Right ventricle myocardium superior (tissue), 1 donor: ENCODE measurements at places on chromosomes 3 and 15.
A peak's percentile ranks its signal among the peaks of the same experiment; 100 is the strongest.

DNA sequence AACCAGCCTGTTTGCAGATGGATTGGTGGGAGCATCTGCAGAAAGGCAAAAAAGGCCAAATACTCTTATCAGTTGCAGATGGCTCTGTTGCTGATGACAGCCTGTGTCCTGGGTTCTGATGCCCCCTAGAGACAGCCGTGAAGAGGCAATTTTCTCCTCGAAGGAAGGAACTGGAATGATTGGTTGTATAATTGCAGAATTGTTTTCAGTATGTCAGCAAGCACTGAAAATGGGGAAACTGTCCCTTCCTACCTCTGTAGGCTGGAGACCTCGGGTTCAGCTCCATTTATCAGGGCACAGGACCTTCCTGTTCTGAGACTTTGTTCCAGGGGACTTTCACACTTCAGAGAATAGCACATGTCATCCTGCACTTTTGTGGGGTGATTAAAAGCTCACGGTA lies 103.0 kb downstream of the PGPEP1L start:
- no peak for DNase-seq

DNA sequence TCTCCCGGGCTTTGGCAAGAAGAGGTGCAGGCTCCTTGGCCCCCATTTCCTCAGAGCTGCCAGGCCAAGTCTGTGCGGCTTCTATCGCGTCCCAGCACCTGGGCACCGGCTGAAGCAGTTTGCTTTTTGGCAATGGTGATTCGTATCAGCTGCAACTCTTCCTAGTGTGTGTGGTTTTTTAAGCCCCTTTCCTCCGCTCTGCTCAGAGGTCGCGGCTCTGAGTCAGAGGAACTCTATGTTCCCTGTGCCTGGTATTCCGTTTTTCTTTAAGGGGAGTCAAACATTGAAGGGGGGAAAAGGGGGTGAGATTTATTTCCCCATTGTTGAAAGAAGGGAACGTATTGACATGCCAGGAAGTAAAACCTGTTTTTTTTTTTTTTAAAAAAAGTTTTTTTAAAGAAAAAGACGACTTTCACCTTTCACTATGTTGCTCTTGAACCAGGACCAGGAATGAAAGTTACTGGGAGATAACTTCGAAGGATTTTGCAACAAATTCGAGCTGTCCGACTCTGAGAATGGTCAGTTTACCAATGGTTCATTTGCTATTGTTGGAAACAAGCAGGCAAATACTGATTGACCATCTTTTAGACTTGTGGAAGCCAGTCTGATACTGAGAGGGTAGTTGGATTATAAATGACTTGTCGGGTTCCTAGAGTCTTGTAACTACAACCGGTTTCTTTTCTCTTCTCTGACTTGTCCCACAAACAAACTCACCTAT lies 1.1 kb downstream of the ARMC8 start:
- DNase-seq = no peak

DNA sequence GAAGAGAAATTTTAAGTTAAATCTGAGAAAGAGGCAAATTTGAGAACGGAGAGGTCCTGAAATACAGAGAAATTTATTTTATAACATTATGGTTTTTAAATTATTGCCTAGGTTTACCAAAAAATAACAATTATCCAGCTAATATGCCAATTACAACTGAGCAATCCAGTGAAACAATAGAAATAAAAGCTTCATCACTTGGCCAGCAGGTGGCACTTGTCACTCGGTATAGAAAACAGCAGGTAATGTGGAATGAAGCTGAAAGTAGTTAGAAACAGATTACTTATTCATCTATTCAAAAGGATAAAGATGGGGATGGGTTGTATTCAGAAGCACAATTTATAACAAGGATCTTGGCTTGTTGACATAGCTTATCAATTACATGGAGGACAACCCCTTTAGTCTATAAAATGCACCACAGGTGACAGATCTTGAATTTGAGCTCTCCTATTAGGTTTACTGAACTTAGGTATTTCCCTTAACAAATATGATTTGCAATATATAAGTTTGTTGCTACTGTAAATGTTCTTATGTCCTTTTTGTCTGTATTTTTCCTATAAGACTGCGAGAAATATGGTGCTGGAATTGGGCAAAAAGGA lies 70.1 kb upstream of the GUCA1C start:
- no peak for DNase-seq

GRCh38 chr3:157858821-157859220 lies 247.4 kb downstream of the SHOX2 start:
- no peak for DNase-seq

GRCh38 chr15:60895986-60896385 lies 333.1 kb downstream of the RORA start:
- no peak for DNase-seq

DNA sequence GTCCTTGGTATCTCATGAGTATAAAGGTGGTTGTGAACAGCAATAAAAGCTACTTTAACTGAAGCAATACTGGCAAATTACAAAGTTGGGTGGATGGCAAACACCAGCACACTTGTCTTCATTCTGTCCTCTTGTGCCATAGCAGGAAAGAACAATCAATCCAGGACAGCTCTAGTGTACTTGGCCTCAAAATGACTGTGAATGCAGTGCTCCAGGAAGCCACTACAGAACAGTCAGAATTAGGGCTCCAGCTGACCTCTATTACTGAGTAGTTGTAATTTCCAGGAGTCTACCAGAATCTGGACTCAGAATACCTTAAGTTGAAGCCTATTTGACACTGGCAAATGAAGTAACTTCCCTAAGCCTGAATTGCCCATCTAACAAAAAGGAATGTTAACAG lies 339.0 kb upstream of the WNT5A start:
- DNase-seq = no peak

- no peak for DNase-seq
Observed at GRCh38 chr3:117963858-117964257, 1070.8 kb downstream of the IGSF11 start.

DNA sequence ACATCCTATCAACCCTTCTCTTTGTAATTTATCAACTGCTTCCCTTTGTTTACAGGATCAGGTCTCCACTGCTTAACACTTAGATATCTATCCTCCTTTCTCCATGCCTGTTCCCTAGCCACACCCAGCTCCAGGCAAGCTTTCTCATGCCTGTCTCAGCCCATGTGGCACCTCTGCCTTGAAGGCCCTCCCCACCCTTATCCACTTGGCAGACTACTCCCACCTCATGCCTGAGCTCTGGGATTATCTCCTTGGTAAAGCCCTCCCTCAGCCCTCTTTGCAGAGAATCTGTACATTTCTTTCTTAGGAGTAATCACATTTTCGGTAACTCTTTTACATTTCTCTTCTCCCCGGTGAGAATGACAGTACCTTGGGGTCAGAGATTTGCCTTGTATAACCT lies 96.0 kb downstream of the ATP1B3 start:
- no peak for DNase-seq

- DNase-seq = peak; percentile 95
Observed at GRCh38 chr15:40104865-40105516, 3.7 kb downstream of the BMF start.

DNA sequence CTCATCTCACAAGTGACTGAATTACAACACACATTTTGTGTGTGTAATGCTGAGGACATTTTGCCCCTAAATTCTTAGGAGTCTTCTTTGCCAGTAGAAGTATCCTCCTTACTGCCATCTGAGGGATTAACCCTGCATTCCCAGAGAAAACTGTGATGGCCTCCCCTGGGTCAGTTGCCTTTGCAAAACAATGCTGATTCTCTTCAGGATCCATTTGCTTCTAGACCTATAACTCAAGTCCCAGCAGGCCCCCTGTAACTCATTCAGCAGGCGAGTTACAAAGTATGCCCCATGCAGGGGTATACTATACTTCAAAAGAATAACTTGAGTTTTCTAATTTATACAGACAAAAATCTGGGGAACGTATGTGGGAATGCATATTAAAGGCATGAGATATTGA lies 6.6 kb upstream of the MCF2L2 start:
- no peak for DNase-seq

- DNase-seq = peak; percentile 24
Observed at GRCh38 chr3:195808741-195809290, 2.9 kb downstream of the MUC4 start.

DNA sequence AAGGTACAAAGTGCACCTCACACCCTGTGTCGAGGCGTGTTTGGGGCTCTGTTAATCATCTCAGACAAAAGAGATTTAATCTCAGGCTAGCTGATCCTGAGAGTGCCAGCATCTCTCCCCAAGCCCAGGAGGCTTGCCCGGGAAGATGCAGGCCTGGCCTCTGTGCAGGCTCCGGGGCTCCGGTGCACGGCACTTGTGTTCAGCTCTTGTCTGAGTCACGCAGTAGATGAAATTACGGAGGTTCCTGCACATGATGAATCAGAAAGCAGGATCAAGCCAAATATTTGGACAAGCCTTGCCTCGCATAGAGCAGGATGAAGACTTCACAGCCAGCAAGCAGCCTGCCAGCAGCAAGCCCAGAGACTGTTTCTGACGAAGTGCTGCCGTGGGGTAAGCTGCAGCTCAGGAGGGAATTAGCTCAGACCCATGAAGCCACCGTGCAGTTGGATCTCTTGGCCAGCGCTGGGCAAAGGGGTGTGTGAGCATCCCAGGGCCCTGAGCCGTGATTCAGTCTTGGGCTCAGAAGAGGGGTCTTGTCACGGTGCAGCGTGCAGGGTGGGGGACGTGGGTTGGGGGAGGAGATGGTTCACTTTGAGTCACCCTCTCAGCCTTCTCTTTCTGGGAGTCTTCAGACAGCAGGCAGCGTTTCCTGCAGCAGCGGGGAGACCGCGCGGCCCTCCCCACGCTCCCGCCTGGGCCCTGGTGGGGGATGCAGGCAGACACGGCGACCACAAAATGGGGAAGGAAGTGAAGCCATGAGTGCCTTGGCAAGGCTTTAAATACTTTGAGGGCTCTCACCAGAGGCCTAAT lies 89.2 kb upstream of the MEF2A start:
- peak; percentile 71 for DNase-seq

- no peak for DNase-seq
Observed at GRCh38 chr15:71746719-71747118, 63.6 kb upstream of the NR2E3 start.

DNA sequence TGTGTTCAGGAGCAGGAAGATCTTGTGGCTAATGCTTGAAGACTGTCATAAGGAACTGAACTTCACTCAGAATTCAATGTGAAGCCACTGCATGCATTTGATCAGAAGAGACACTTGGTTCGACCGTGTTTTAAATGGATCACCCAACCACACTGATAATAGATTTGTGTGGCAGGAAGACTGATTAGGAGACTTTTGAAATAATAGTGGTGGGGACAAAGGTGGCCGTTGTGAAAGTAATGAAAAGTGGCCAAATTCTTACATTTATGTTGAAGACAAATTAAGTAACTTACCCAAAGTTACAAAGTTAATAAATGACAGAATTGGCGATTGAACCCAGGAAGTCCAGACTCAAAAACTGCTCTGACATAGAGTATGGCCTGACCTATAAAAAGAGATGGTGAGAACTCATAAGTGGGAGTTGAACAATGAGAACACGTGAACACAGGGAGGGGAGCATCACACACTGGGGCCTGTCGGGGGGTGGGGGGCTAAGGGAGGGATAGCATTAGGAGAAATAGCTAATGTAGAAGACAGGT lies 286.9 kb upstream of the DNAJC19 start:
- DNase-seq = no peak

GRCh38 chr3:156793851-156794250 lies 32.3 kb upstream of the LEKR1 start:
- no peak for DNase-seq

DNA sequence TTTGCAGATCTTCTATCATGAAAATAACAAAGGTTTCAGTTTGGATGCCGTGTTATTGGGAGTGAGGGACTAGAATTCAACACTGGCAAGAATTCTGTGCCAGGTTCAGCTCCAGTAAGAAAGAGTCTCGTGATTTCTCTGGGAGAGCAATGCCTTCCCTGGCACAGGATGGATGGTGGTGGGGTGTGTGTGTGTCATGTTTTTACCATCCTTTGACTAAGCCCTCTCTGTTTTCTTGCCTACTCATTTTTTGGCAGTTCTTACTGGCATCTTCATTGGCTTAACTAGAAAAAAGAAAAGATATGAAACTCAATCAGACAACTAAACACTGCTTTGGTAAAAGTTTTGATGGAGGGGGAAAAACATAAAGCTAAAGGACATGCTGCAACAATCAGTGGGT lies 86.6 kb downstream of the FMN1 start:
- no peak for DNase-seq

DNA sequence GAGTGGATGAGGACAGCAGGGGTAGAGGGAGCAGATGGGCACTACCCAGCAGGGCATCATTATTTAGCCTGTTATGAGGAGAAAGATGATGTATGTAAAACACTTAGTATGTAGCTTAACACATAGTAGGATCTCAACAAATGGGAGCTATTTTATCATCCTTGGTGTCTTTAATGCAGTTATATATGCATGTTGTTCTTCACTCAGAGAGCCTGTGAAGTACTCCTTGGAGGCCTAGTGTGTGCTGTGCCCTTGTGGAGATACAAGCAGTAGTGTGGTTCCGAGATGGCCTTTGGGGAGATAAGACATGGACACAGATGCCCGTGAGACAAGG lies 124.2 kb downstream of the LIPC start:
- DNase-seq = no peak

DNA sequence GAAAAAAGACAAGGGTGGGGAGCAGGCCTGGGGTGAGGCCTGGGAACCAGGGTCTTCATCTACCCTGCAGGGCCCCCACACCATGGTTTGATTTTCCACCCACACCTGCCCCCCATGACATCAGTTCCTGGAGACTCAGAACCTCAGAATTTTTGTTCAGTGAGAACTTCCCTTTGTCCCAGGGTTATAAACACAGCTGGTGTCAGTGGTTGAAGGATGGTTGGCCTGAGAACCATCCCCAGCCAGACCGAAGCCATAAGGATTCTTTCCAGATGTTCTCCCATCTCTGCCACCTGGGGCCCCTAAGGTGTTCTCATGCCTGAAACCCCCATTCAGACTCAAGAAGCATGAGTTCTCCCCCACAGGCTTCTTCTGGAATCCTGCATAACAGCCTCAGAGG lies 16.6 kb downstream of the CCDC33 start:
- DNase-seq = no peak

- peak; percentile 69 for DNase-seq
Observed at GRCh38 chr3:129942296-129942695, 32.2 kb upstream of the TRH start.

GRCh38 chr15:65201918-65202317 lies 9.4 kb downstream of the CILP start:
- no peak for DNase-seq

DNA sequence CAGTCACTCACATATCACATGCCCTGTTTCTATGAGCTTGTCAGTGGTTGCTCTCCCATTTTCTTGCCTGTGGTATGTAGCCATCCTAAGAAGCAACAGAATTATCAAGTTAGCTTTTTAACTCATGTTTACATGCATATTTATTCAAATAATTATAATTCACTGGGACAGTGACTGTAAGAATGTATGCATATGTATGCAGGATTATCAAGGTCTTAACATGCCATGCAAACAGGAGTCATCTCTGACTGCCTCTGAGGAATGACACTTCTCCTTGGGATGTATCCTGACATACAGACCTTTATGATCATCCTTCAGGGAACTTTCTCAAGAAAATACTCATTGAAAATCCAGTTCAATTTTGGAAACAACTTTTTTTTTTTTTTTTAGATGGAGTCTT lies 240.9 kb downstream of the CPNE4 start:
- no peak for DNase-seq
